Cardiac muscle cell (in vitro differentiated cells and primary cell): ENCODE measurements at places on chromosomes 7 and 10.
A peak's percentile ranks its signal among the peaks of the same experiment; 100 is the strongest.

- DNase-seq = peak; percentile 53
Measured at GRCh38 chr7:92641921-92642511, 51.8 kb upstream of the FAM133B start.

DNA sequence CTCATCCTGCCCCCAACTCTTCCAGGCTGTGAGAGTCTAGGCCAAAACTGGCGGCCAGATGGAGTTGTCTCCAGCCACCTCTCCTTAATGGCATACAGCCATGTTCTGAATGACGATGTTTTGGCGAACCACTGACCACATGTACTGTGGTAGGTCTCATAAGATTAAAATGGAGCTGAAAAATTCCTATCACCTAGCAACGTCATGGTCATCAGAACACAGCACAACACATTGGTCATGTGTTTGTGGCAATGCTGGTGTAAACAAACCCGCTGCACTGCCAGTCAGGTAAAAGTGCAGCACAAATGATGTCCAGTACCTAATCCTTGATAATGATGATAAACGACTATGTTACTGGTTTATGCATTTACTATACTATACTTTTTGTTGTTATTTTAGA lies 290.0 kb upstream of the MKI67 start:
- no peak for DNase-seq

DNA sequence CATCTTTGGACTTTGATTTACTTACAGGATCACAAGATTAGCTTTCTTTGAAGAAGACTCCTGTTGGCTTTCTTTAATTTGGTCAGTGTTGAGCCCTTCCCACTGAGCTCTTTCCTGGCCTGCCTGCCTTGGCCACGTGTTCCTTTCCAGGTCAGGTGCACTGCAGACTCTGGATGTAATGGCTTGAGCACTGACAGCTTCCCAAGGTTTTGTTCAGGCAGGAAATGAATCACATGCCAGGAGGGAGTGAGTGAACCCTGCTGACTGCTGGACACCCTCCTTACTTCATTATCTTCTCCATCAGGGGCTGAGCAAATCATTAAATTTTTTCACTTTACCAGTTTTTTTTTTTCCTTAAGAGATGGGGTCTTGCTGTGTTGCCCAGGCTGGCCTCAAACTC lies 29.8 kb downstream of the SNX10 start:
- no peak for DNase-seq

DNA sequence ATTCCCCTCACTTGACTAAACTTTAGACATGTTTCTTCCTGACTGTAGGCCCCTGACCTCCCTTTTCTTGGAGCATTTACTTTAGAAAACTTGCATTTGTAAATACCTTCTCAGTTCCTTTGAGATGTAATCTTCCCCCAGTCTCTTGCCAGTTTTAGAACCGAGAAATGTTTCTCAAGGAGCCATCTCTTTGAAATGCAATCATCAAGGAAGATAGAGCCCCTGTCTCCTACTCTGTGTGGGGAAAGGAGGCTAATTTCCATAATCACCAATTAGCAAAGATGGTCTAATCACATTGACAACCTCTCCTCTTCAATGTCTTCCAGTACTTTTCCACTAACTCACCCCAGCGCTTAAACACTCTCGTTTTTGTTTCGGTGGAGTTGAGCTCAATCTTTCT lies 70.0 kb upstream of the SMIM30 start:
- DNase-seq = no peak

DNA sequence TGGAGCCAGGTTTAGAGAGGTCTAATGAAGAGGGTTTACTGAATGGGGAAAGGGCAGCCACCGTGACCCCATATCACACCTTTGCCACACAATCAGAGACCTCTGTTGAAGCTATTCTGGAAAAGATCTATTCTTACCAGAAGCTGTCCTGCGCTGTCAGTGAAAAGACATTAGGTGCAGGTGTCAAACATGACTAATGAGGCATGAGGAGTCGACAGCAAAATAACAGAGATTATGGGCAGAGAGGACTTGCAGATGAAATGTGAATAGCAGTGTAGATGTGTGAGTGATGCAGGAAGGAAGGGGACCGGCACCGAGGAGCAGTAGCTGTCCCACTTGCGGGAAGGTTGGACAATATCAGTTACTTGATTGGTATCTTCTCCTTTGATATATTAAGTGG lies 627.7 kb upstream of the GALNT17 start:
- DNase-seq = peak; percentile 34

- peak; percentile 91 for DNase-seq
Measured at GRCh38 chr7:144827621-144828020, 8.2 kb downstream of the TPK1 start.

GRCh38 chr7:91784469-91784868 lies 96.0 kb downstream of the MTERF1 start:
- peak; percentile 35 for DNase-seq
